Left lobe of liver (tissue), 2 donors: ENCODE measurements at places on chromosomes 13 and 19. TPM values are rescaled to one million over a fixed set of nuclear protein-coding genes. Genes with fewer than 3 reads are reported as not detected.

The ASPDH gene
- 61.1 TPM for total RNA-seq

The ZNF578 gene
- total RNA-seq: not detected

The SLC25A41 gene
- 0.18 TPM for total RNA-seq

The NFIX gene
- 41.4 TPM for total RNA-seq

The SIGLEC12 gene
- 0.20 TPM for total RNA-seq

The RNF17 gene
- total RNA-seq: 0.33 TPM

The CEACAM21 gene
- total RNA-seq: 0.40 TPM

The STAP2 gene
- total RNA-seq: 31.8 TPM
